ENCODE measurements at places on chromosomes 7 and 10.

DNA sequence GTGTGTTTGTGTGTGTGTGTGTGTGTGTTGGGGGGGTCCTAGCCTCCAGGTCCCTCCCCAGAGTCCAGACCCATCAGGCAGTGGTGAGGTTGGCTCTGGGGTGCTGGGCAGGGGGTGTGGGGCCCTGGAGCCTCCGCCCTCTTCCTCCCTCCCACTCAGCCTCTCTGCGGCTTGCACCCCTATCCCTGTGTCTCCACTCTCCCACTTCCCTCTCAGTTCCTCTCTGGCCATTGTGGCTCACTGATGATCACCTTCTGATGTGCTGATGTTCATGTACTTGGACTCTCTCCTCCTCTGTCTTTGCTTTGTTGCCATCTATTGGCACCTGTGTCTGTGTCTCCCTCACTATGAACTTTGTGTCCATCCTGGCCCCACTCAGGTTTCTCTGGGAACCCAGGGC, 298.7 kb downstream of the ZEB1 start:
- no peak for DNase-seq

GRCh38 chr10:73244866-73245477, 2.1 kb downstream of the DNAJC9 start:
- no peak for DNase-seq

DNA sequence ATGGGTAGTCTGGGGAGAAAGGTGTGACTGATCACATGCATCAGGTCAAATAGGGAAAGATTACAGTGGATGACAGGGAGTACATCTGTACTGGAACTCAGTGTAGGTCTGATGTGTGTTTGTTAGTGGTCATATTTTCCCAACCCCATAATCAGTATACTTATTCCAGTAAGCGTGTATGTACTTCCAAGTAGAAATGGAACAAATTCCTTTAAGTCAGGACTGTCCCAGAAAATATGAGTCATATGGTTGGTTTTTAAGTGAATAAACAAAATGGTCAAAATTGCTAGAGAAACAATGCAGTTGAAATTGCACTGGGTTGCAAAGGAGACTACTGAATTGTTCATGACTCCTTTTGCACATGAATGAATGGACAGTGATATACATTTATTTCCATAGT, 118.8 kb upstream of the MYO3A start:
- no peak for DNase-seq

DNA sequence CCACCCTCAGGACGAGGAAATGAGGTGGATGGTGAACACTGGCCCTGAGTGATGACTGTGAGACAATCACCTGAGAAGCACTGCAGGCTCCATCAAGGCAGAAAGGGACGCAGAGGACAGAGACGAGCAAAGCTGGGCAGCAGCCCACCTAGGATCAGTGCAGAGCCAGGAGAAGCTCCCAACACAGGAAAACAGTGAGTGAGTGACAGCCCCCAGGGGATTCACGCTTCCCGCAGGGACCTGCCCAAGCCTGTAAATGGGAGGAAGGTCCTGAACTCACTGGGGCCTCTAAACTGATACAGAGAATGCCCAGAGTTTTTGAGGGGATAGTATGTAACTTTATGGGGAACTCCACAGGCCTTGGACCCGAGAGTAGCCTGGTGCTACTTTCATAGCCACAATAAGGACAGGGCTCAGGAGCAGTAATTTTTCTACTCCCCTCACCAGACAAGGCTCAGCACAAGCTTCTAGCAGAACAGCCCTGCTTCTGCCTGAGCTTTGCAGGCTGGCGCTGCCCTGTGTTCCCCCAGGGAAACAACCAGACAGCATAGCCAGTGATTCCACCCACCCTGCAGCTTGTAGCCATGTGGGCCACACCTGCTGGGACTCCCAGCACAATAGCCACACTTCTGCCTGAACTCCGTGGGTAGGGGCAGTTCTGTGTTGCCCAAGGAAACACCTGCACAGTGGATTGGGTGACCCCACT, 708.4 kb downstream of the POM121L12 start:
- no peak for DNase-seq

- DNase-seq = peak; percentile 35
These were observed at the start of gene ZNF727 for GRCh38 chr7:64045301-64046040. TSS of gene ZNF727 (plus strand) at chr7:64045434. CDS start at chr7:64045622, 188 bp downstream.
